ENCODE measurements at places on chromosomes 2 and 18.

DNA sequence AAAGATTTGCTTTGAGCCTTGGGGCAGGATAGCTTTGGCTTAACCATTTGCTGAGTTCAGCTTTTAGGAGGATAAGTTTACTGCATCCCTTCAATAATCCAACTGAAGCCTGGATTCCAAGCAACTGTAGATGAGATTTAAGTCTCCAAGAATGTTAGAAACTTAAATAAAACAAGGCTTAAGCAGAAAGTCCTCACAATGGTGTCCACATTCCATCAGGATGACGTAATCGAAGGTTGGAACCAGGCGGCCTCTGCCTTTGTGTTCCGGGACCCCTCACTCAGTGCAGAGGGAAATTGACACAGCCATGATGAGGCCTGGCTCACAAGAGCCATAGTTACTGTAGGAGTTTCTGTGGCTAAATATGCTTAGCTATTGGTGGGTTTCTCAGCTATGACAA lies 260.4 kb downstream of the LPIN1 start:
- no peak for DNase-seq

- no peak for DNase-seq
These were observed 142.6 kb downstream of the RAPGEF4 start for GRCh38 chr2:172878260-172878659.

GRCh38 chr2:30655211-30655610 lies 152.0 kb downstream of the CAPN13 start:
- no peak for DNase-seq

DNA sequence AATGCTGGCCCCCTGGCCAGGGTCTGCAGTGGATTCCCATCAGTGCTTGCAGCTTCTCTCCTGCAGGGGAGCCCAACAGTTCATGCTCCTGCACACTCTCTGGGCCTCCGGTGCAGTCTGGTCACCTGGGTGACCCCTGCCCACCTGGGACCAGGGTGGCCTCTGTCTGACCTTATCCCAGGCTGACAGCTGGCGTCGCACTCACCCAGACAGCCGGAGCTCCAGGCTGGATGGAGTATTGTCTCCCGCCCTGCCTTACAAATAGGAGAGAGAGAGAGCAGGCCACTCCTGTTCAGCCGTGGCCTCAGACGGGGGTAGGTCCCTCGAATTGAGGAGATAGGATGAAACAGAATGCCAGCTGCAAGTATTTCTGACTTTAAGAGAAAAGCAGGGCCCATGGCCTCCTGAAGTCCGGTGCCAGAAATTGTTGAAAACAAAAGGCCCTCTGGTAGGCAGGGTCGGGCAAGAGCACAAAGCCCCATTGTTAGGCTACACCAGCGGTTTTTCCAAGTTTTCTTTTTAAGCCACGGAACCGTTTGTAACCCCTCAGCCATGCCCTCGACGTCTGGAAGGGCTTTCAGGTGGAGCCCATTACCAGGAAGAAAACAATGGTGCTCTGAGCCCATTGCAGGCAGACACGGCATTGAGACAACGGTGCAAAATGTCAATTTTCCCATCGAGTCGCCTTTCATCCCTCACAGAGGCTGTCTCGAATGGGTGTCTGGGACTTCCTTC lies 258.4 kb downstream of the BCL11A start:
- no peak for DNase-seq

DNA sequence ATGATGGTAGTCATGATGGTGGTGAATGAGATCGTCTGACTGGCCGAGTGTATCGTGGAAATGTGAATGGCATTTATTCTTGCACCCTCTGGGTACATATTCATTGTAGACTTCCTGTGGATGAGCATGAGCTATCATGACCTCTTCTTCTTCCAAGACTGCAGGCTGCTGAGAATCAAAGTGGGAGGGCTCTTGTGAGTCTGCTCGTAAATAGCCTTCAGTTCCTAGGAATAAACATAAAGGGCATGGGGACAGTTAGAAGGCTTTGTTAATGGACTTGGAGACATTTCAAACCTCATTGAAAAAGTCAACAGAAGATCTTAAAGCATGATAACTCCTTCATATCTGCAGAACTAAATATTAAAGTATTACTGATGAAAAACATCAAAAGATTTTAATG lies 14.9 kb downstream of the SLC39A6 start:
- DNase-seq: no peak

GRCh38 chr2:207474863-207475485 lies 54.8 kb upstream of the CREB1 start:
- peak; percentile 35 for DNase-seq

DNA sequence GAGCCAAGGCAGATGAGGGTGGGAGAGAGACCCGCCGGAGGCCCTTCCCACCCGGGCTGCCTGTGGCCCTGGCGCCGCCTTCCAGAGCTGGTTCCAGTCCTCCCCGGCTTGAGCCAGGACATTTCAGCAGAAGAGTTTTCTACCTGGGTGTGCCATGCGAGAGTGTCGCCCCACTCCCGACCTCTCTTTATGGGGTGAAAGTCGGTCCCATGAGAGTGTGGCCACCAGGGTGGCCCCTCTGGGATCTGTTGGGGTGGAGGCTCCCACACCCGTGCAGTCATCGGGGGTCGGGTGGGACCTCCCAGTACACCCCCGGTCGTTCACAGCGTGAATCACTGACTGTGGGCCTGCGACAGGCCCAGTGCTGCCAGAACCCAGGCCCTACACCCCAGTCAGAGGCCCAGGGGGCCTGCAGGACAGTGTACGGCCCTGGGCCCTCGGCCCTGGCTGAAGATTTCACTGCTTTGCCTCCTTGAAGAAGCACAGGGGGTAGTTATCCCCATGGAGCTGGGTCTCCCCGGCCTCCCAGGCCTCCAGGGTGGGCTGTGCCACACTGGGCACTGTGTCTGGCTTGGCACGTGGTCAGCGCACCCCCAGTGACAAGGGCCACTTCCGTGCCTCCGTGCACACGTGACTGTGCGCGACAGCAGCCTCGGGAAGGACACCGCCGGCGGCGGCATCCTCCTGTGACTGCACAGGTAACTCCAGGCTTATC lies 5.9 kb downstream of the NFATC1 start:
- no peak for DNase-seq

Data from activated naive CD4-positive, alpha-beta T cell treated with Interleukin-2 at 50 U/mL for 16 hours (primary cell).